MCF 10A (cell line): ENCODE measurements at places on chromosomes 6 and 20. TPM values are rescaled to one million over a fixed set of nuclear protein-coding genes. Genes with fewer than 3 reads are reported as not detected.

DNA sequence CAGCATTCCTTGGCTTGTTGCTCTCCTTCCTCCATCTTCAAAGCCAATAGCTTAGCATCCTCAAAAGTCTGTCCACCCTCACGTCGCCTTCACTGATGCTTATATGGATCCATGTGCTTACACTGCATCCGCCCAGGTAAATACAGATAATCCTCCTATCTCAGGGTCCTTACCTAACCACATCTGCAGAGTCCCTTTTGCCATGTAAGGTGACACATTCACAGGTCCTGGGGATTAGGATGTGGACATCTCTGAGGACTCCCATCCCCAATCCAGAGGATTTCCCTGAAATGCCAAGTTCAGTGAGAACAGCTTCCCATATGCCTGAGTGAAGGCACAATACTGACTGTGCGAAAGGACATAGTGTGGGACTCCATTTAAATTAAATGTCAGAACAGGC lies 25.4 kb downstream of the FKBP1A start:
- H3K27me3 ChIP-seq = no peaks in the 10 kb centered on the region
- peaks cover 51% of the 10 kb centered on the region for H3K36me3 ChIP-seq
- peaks cover 13% of the 10 kb centered on the region for H3K4me1 ChIP-seq
- H3K27ac ChIP-seq = no peak overlapping the region

DNA sequence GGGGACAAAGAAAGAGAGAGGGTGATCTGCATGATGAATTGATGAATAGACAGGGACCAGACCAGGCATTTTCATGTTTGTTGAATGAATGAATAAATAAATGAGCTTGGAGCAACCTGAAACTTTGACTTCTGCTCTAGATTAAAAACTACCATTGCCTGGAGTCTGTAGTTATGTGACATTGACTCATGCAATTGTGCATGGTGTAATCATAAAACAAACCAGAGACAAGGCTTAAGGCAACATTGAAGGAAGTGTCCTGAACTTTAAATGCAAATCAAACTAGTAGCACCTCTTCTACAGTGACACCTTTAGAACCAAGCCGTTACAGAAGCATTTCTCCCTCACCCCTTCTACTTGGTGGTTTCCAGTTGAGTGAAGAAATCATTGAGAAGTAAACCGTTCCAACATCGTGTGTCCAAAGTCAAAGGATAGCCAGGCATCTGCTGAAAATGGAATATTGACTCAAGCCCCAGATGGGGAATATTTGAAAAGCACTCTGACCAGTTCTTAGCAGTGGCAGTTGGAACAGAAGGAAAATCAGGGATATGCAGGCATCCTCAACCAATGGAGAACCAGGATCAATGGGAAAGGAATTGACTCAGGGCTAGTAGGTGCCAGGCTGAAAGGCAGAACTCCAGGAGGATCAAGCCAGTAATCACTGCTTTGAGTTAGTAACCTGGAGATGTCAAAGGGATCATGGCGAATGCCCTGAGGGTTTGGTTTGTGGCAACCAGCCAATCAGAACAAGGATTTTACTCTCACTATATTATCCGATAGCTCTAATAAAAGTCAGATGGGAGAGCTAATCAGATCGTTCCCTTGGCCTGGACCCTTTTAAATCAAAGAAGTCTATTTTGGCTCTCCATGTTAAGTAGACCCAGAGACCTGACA lies 171.2 kb upstream of the TSHZ2 start:
- H3K27me3 ChIP-seq = peaks cover 12% of the 10 kb centered on the region
- no peak overlapping the region for H3K4me3 ChIP-seq
- DNase-seq = no peak
- no peak overlapping the region for H3K27ac ChIP-seq
- peaks cover 6% of the 10 kb centered on the region for H3K4me1 ChIP-seq

- no peak for DNase-seq
- H3K4me1 ChIP-seq = peaks cover 11% of the 10 kb centered on the region
- no peak overlapping the region for H3K4me3 ChIP-seq
- no peak overlapping the region for H3K27ac ChIP-seq
Measured at GRCh38 chr6:3442431-3443220, 14.2 kb downstream of the SLC22A23 start.

GRCh38 chr20:41356951-41357350 lies 9.7 kb downstream of the EMILIN3 start:
- H3K27ac ChIP-seq = no peak overlapping the region
- peaks cover 36% of the 10 kb centered on the region for H3K36me3 ChIP-seq
- H3K4me3 ChIP-seq = no peak overlapping the region
- DNase-seq = no peak
- no peaks in the 10 kb centered on the region for H3K27me3 ChIP-seq

DNA sequence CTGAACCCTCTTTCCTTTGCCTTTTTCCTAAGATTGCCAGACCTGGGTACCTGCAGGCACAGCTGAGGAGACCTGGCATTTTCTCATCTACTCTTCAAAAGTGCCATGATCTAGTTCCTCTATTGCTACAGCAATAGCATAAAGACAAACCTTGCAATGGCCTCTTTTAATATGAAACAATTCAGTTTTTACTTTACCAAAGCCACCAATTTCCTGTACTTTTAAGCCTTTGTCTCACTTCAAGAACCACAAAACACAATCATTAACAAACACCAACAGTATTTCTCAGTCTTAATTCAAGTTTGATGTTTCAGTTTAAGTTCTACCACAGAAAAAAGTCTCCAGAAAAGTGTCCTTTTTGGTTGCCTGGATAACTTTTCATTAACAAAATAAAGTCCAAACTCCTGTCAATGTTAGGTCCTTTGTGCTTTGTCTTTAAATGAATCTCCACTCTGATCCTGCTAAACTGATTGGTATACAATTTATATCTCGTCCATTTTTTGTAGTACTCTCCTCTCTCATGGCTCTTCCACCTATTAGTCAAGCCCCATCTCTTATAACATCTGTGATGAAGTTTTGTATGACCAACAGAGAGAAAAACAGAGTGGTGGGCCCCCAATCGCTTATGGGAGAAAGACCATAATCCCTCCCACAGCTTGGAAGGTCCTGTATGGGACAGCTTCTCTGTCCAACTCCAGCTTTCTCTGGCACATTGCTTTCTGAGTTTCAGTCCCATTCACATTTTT lies 50.5 kb upstream of the THEMIS start:
- H3K27ac ChIP-seq = no peak overlapping the region
- no peaks in the 10 kb centered on the region for H3K27me3 ChIP-seq
- DNase-seq = no peak

HSPA1L gene
- total RNA-seq = 0.35 and 0.79 TPM in 2 replicates

DNA sequence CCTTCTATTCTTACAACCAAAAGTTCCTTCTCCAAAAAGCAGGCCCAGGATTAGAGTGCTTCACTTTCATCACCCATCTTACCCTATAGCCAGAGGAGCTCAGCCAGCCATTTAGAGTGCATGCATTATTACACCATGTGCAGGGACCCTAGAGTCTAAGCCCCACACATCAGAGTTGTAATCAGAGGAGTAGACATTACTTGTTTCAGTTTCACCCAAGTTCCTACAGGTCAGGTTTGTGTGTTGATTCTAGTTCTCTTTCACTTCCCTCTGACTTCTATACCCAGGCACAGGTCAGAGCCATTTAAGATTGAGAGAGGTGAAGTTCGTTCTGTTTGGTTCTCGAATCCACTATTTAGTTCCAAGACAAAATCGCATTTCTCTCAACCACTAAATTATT lies 16.3 kb upstream of the ARFGEF3 start:
- peaks cover 39% of the 10 kb centered on the region for H3K27me3 ChIP-seq
- no peaks in the 10 kb centered on the region for H3K4me1 ChIP-seq
- H3K4me3 ChIP-seq = no peak overlapping the region

GRCh38 chr20:59453759-59454560 lies 150.4 kb upstream of the PHACTR3 start:
- H3K4me1 ChIP-seq = no peaks in the 10 kb centered on the region
- H3K4me3 ChIP-seq = no peak overlapping the region
- H3K27ac ChIP-seq = no peak overlapping the region
- peaks cover 63% of the 10 kb centered on the region for H3K27me3 ChIP-seq

DNA sequence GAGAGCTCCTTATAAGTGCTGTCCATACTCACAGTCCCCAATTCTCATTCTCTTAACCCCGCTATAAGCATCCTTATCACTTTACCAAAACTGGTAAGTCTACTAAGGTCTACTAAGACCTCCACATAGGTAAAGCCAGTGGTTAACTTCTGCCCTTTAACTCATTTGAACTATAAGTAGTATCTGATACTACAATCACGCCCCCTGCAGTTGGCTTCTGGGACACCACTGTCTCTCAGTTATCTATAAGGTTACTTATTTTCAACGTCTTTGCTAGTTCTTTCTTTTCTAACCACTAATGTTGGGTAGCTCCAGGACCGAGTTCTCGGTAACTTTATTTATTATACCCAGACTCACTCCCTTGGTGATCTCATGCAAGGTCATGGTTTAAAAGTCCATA lies 142.6 kb downstream of the ARHGAP18 start:
- no peak overlapping the region for H3K27ac ChIP-seq
- H3K4me3 ChIP-seq = no peak overlapping the region
- peak; percentile 56 for DNase-seq
- peaks cover 10% of the 10 kb centered on the region for H3K36me3 ChIP-seq

- peaks cover 18% of the 10 kb centered on the region for H3K4me1 ChIP-seq
- no peak for DNase-seq
- H3K27ac ChIP-seq = no peak overlapping the region
- H3K36me3 ChIP-seq = peaks cover 39% of the 10 kb centered on the region
- H3K27me3 ChIP-seq = no peaks in the 10 kb centered on the region
- no peak overlapping the region for H3K4me3 ChIP-seq
Measured at GRCh38 chr20:35826397-35826998, 54.7 kb downstream of the PHF20 start.

CNR1 gene
- total RNA-seq = 0.16 TPM in 1 of 2 replicates, not detected in the other

PTCHD4 gene
- total RNA-seq = 7.4 and 8.4 TPM in 2 replicates

DNA sequence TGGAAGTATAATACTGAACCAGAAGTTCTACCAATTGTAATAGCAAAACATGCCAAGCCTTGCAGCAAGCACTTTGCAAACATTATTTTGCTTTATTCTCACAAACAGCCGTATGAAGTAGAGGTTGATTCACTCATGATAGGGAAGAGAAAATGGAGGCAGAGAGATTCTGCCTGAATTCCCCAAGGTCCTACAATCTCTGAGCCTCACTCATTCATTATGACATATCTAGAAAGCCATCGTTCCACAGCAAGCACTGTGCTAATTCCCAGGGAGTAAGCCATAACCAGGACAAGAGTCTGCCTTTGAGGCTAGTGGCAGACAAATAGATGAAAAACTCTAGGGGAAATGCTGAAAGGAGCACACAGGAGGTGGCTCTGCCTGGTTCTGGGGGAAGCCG lies 288.0 kb downstream of the TSHZ2 start:
- H3K27ac ChIP-seq = no peak overlapping the region
- no peaks in the 10 kb centered on the region for H3K4me1 ChIP-seq
- peaks cover 13% of the 10 kb centered on the region for H3K36me3 ChIP-seq

GRCh38 chr6:100366419-100366818 lies 98.3 kb downstream of the SIM1 start:
- H3K27ac ChIP-seq = peak overlapping the region; percentile 82
- H3K27me3 ChIP-seq = no peaks in the 10 kb centered on the region
- H3K36me3 ChIP-seq = peaks cover 6% of the 10 kb centered on the region
- peak; percentile 60 for DNase-seq
- no peak overlapping the region for H3K4me3 ChIP-seq

- H3K27me3 ChIP-seq = peaks cover 83% of the 10 kb centered on the region
- DNase-seq = no peak
- no peak overlapping the region for H3K4me3 ChIP-seq
- H3K27ac ChIP-seq = no peak overlapping the region
- H3K4me1 ChIP-seq = no peaks in the 10 kb centered on the region
Measured at GRCh38 chr6:33017694-33018353, 8.4 kb upstream of the HLA-DOA start.

SPATA25 gene
- total RNA-seq = 0.72 and 0.74 TPM in 2 replicates

GRCh38 chr6:161130967-161131766 lies 139.6 kb downstream of the MAP3K4 start:
- H3K36me3 ChIP-seq = peaks cover 12% of the 10 kb centered on the region
- no peaks in the 10 kb centered on the region for H3K27me3 ChIP-seq
- DNase-seq = no peak
- H3K27ac ChIP-seq = no peak overlapping the region
- no peaks in the 10 kb centered on the region for H3K4me1 ChIP-seq

GRCh38 chr6:33207552-33208090 lies 679 bp upstream of the RING1 start:
- peak; percentile 34 for DNase-seq
- H3K27ac ChIP-seq = peak overlapping the region; percentile 94
- peaks cover 50% of the 10 kb centered on the region for H3K4me1 ChIP-seq
- H3K36me3 ChIP-seq = peaks cover 23% of the 10 kb centered on the region
- peaks cover 5% of the 10 kb centered on the region for H3K27me3 ChIP-seq
- peak overlapping the region; percentile 87 for H3K4me3 ChIP-seq

GRCh38 chr6:166626177-166627032 lies 646 bp downstream of the RPS6KA2 start:
- H3K4me1 ChIP-seq = peaks cover 31% of the 10 kb centered on the region
- peak overlapping the region; percentile 66 for H3K27ac ChIP-seq
- no peaks in the 10 kb centered on the region for H3K27me3 ChIP-seq
- DNase-seq = peak; percentile 57

SCUBE3 gene
- total RNA-seq = not detected in 2 replicates

- H3K4me1 ChIP-seq = peaks cover 4% of the 10 kb centered on the region
- DNase-seq = no peak
- no peak overlapping the region for H3K4me3 ChIP-seq
- H3K36me3 ChIP-seq = no peaks in the 10 kb centered on the region
Measured at GRCh38 chr6:119310486-119311036, 39.0 kb downstream of the MAN1A1 start.

GRCh38 chr6:167426651-167427050 lies 101.8 kb downstream of the TTLL2 start:
- H3K27me3 ChIP-seq = peaks cover 60% of the 10 kb centered on the region
- DNase-seq = no peak
- no peak overlapping the region for H3K4me3 ChIP-seq
- H3K4me1 ChIP-seq = no peaks in the 10 kb centered on the region

KHDC1L gene
- not detected in 2 replicates for total RNA-seq

DNA sequence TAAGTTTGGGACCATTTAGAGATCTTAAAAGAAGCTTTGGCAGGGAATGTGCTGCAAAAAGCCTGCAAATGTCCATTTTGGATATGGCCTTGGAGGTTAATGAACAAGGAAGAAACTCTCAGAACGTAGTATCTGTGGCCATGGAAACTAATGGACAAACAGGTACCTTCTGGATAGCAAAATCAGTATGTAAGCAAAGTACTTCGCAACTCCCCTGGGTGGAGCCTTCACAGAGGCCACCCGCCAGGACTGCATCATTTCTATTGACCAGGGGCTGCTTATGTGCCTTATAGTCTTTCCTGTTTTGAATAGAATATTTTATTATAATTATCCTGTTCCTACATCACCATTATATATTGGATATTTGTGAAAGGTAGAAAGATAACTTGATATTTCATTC lies 510.8 kb upstream of the SYNCRIP start:
- no peak overlapping the region for H3K27ac ChIP-seq
- H3K4me1 ChIP-seq = no peaks in the 10 kb centered on the region
- H3K27me3 ChIP-seq = no peaks in the 10 kb centered on the region
- no peak for DNase-seq

CCN6 gene
- not detected in 2 replicates for total RNA-seq
